ENCODE measurements at places on chromosomes 3 and 15. TPM values are rescaled to one million over a fixed set of nuclear protein-coding genes. Genes with fewer than 3 reads are reported as not detected.

GOLGA6D gene
- total RNA-seq = not detected

P2RY1 gene
- not detected for total RNA-seq

AP3B2 gene
- total RNA-seq = 0.13 TPM

ADAMTSL3 gene
- 0.18 TPM for total RNA-seq

IQCF5 gene
- total RNA-seq = not detected

KLF15 gene
- 35.0 TPM for total RNA-seq

CHRNA5 gene
- total RNA-seq = 9.1 TPM

PPARG gene
- total RNA-seq = not detected

IL20RB gene
- 3.1 TPM for total RNA-seq

SLC9C1 gene
- total RNA-seq = not detected

TERC gene
- total RNA-seq = 15.9 TPM

CCDC32 gene
- total RNA-seq = 14.9 TPM

TRPM1 gene
- not detected for total RNA-seq

SLC22A13 gene
- not detected for total RNA-seq

UPK1B gene
- not detected for total RNA-seq

SV2B gene
- total RNA-seq = 0.15 TPM

PLCL2 gene
- total RNA-seq = 34.1 TPM

CLDN1 gene
- total RNA-seq = not detected
